Heart left ventricle (tissue), 16 donors: ENCODE measurements at places on chromosomes 1 and 21. TPM values are rescaled to one million over a fixed set of nuclear protein-coding genes. Genes with fewer than 3 reads are reported as not detected.

- DNase-seq, result no peak
These were observed 17.1 kb downstream of the ZNF362 start for GRCh38 chr1:33273406-33273805.

The SEMA4A gene
- polyA plus RNA-seq, result 1.8 TPM

- DNase-seq, result no peak
These were observed 529.8 kb upstream of the PRMT6 start for GRCh38 chr1:106526650-106527049.

- DNase-seq, result no peak
These were observed 16.5 kb downstream of the ATP1B1 start for GRCh38 chr1:169122976-169123375.

GRCh38 chr1:151720125-151720524 is 1.2 kb upstream of the RIIAD1 start:
- DNase-seq, result no peak

DNA sequence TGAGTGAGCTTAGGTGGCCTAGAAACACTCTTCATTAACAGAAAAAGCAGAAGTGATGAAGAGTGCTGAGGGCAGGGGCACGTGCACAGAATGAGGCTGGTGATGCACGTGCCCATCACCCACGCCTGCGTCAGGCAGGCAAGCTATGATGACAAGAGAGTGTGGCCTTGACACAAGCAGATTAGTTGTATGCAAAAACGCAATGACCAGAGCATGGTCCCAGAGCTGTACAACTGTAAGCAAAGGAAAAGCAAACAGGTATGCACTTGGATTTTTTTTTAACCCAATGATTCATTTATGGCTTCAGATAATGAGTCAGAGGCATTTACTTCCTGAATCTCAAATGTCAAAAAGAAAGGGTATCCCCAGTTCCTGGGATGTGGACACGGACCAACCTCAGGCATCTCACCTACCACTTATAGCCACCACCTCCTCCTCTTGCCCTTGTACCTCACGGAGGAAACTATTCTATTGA is 9.1 kb upstream of the TMEM61 start:
- no peak for DNase-seq

The RGSL1 gene
- polyA plus RNA-seq, result not detected

GRCh38 chr1:229192853-229193252 is 78.1 kb upstream of the RAB4A start:
- DNase-seq, result no peak

DNA sequence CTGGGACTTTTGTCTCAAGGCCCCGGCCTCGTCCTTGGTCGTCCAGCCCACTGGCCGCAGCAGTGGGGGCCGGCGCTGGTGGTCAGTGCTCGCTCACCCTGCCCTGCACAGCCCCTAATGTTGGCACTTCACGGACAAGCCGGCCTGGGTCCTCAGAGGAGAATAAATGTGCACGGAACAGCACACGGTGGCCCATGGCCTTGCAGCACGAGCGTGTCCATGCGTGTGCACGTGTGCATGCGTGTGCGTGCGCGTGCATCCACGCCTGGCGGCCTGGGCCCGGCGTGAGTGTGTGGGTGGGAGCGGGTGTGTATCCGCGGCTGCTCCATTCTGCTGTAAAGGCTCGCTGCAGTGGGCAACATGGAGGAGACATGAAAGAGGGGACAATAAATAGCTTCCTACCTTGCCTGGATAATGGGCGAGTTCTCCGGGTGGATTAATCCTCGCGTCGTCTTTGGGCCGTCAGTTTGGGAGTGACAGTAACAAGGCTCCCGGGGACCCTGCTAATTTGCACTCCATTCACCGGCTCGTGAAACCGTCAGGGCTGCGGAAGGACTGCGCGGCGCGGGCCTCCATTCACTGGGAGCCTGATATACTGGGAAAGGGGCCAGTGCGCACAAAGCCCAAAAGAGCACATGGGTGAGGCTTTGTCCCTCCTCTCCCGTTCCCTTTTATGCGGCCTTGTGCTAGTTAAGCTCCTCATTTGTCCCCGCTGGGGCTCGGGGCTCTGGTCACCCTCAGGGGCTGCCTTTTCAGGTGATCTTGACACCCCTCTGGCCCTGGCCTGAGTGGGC is 142.8 kb downstream of the PRDM16 start:
- no peak for DNase-seq

The NOS1AP gene
- 1.4 TPM for polyA plus RNA-seq

The CD53 gene
- polyA plus RNA-seq, result 3.7 TPM

GRCh38 chr1:167720965-167721616 is 691 bp upstream of the MPZL1 start:
- peak; percentile 45 for DNase-seq

DNA sequence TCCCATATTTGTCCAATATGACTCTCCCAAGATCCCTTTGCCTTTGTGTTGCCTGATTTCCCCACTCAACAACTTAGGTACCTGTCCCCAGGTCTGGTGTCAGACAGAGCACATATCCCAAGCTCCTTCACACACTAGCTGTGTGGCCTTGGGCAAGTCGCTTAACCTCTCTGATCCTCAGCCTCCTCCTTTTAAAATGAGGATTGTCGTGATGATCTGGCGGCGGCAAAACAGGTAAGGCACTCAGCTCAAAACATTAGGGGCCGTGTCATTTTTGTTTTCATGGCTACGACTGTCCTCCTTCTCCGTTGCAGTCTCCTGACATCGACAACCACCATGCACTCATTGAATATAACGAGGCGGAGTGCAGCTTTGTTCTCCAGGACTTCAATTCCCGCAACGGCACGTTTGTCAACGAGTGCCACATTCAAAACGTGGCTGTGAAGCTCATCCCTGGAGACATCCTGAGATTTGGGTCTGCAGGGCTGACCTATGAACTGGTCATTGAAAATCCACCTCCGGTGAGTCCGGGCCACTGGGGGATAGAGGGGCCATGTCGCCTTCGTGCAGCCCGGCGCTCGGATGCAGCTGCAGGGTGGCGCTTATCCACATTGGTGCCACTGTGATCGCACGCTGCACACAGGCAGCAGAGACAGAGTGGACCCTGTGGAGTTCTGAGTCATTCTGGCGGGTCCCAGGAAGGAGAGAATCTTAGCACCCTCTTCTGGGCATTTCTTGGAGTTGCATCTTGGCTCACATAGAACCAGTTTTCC is 25.2 kb downstream of the FHAD1 start:
- DNase-seq, result peak; percentile 66

GRCh38 chr1:152426731-152427130 is 12.7 kb upstream of the CRNN start:
- DNase-seq, result no peak

The TRIM67 gene
- not detected for polyA plus RNA-seq

The NBPF20 gene
- polyA plus RNA-seq, result 0.85 TPM

GRCh38 chr21:45295576-45296365 is 8.1 kb upstream of the POFUT2 start:
- no peak for DNase-seq

- DNase-seq, result no peak
These were observed 37.8 kb upstream of the PRSS38 start for GRCh38 chr1:227777646-227778045.

- DNase-seq, result no peak
These were observed 518.2 kb upstream of the PBX1 start for GRCh38 chr1:164040754-164041153.

- no peak for DNase-seq
These were observed 54.6 kb upstream of the PRKACB start for GRCh38 chr1:84089465-84089864.

GRCh38 chr1:45953934-45954847 is 150.8 kb downstream of the MAST2 start:
- no peak for DNase-seq
